Nephron progenitor cell (in vitro differentiated cells): ENCODE measurements at places on chromosomes 2 and 18.
A peak's percentile ranks its signal among the peaks of the same experiment; 100 is the strongest.

DNA sequence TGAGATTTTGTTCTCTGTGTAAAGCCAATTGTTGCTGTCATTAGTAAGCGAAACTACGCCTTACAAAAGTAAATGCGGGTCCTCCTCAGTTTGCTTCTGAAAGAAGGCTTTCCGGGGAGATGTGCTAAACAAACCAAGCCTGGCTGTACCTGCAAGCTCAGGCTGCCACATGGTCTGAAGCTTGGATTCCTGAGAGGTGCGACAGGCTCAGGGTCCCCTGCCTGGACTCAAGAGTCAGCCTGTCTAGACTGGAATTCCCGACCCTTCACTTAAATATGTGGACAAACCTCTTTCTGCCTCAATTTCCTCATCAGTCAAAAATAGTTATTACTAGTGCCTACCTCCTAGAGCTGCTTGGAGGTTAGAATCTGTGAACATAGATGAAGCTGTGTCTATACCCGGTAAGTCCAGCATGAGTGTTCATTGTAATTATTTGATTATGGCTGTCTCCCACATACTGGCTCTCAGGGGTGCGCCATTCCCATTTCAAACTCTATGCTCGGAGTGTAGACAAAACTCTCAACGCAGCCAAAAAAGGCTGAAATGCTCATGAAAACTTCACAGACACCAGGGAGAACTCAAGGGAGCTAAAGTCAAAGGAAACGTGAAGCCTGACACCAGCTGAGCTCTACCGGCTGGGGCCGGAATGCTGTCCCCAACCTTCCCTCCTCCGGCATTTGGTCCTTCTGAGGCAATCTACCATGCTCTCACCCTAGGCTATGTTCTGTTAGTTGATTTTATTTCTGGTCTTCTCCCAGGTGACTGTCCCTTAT lies 31.4 kb downstream of the SOWAHC start:
- DNase-seq, result no peak

DNA sequence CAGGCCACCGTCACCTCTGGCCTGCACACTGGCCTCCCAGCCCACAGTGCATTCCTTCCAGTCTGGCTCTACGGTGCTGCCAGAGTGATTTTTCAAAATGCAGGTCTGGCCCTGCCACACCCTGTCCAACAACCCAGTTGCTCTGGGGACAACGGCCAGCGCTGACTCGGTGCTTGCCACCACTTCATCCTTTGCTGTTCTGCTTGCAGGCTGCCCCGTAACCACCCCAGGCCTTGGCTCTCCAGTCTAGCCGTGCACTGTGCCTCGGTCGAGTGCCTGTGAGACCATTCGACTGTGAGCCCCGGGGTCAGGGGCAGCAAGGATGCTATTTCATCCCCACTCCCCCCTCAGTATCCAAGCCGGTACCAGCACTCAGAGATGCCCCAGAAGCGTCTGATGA lies 262.6 kb downstream of the KLHL29 start:
- DNase-seq, result no peak

GRCh38 chr2:210376694-210377093 lies 61.7 kb upstream of the MYL1 start:
- DNase-seq, result no peak

DNA sequence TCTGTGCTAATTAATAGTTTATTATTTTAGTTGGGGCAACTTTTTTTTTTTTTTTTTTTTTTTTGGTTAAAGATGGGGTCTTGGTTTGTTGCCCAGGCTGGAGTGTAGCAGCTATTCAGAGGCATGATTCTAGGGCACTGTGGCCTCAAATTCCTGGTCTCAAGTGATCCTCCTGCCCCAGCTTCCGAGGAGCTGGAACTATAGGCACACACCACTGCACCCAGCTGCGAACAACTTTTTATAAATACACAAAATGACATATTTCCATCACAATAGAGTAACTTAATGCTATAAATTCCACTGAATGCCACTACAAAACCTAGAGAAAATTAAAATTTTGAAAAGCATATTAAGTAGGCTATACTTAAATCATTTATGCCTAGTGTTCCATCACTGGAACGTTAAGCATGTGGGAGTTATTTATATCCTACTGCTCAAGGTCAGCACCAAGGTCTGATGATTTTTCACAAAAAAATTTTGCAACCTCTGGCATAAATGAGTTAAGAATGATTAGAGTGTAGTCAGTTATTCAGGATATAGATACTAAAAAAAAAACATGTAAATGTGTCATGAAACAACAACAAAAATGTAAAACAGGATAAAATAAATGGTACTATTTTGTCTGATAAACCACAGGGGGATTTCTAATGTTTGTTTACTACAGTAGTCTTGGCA lies 46.8 kb downstream of the GFPT1 start:
- DNase-seq, result no peak

GRCh38 chr2:225761396-225761795 lies 361.9 kb downstream of the NYAP2 start:
- no peak for DNase-seq

DNA sequence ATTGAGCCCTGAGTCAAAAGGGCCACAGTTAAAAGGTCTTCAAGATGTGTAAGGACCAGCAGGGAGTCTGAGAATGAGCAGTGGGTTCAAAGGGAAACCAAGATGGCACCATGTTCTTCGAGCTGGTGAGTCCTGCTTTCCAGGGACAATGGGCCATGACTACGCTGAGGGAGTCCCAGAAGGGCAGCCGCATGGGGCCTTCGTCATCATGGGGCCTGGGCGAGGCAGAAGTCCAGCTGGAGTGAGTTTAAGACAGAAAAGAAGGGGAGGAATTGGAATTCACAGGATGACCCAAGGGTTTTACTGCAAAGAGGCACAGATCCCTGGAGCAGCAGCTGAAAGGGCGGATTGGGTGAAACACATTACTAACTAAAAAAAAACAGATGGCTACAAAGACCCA lies 340.8 kb upstream of the MYT1L start:
- DNase-seq, result no peak

DNA sequence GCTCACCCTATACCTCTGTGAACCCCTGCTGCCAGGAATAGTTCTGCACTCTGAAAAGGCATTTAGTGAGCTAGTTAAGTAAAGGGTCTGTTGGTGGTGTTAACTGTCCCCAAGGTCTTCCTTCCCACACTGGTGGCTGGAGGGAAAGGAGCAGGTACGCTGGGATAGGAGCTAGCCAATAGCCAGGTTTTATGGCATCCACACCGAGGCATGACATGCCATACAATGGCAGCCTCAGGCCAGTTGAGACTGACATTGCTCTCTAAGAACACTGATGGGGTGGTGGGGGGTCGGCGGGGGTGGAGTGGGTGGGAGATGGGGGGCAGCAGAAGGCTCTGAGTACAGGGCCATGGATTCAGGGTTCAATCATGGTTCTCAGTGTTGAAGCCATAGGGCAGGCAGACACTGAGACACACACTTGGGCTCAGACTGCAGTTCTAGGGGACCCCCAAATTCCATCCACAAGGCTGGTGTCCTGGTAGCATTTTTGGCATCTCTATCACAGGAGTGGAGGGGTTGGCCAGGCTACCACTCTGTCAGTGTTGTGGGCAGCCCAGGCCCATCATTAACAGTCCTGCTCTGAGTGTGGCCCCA lies 136.0 kb downstream of the CTIF start:
- no peak for DNase-seq

DNA sequence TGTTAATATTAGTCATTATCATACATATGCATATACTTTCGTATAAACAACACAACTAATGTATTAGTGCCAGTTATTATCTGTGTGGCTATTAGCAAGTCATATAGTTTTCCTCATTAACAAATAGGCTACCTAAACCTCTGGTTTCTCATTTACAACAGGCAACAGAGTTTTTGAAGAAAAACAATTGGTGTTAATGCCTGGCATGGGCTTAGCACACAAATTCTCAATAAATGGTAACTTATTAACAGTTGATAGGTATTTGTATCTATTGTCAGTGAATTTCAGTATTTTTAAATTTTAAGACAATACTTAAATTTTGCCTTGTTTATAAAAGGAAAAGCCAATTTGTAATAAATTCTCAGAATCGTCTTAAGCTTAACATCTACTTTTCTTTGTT lies 182.5 kb downstream of the PMAIP1 start:
- no peak for DNase-seq

- peak; percentile 73 for DNase-seq
Measured at GRCh38 chr2:218010140-218010983, 7.6 kb upstream of the TNS1 start.
